Stimulated activated CD8-positive, alpha-beta memory T cell treated with anti-CD3 and anti-CD28 coated beads, Interleukin-2, amount 100 ng/mL, for 48 hours (primary cell): ENCODE measurements at places on chromosomes 3 and 15.

- DNase-seq, result no peak
These were observed 2.9 kb downstream of the IFT122 start for GRCh38 chr3:129442947-129443346.

- DNase-seq, result no peak
These were observed 21.8 kb downstream of the CD200 start for GRCh38 chr3:112354642-112355306.

DNA sequence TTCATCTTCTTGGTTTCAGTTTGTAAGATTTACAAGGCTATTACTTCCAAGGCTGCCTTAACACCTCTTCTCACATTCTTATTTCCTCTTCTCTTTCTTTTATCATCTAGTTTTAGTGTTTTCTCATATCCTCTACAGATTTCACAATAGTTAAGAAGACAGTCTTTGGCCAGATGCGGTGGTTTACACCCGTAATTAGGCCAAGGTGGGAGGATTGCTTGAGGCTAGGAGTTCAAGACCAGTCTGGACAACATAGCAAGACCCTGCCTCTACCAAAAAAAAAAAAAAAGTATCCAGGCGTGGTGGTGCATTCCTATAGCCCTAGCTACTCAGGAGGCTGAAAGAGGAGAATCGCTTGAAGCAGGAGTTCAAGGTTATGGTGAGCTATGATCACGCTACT lies 3.5 kb upstream of the ALDH1A2 start:
- DNase-seq, result no peak

- DNase-seq, result no peak
These were observed 4.8 kb upstream of the MAP6D1 start for GRCh38 chr3:183830187-183830586.

DNA sequence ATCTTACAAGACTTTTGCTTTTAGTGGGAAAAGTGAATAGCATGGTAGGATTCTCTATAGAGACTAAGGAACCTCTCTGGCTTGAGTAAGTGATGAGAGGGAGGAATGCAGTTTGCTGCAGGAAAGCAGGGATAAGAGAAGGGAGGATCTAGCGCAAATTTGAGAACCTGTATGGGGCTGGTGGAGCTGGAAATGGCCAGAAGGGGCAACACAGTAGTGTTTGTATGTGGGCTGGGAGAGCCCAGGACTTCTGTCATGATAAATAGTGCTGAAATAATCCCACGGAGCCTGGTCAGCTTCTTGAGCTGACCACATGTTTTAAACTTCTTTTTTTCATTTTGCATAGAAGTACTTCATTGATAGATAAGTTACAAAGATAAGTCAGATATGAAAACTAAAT lies 11.2 kb upstream of the SHC4 start:
- no peak for DNase-seq

- DNase-seq, result no peak
These were observed 29.6 kb upstream of the NFKBIZ start for GRCh38 chr3:101819649-101820206.

DNA sequence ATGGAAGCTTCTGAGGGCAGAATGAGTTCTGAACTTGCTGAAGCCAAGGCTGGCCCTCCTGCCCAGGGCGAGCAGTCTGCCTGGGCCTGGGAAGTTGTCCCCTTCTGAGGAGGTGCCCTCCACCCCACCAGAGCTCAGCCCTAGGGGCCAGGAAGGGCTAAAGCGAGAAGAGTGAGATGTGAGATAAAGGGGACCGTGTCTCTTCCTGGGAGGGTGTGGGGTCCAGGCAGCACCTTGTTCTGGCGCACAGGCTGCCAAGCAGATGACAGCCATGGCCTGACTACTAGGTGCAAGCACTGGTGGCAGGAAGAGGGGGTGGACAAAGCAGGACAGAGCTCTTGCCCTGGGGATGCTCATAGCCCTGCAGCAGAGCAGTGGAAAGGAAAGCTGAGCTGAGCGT lies 3.7 kb downstream of the PAK6 start:
- no peak for DNase-seq

DNA sequence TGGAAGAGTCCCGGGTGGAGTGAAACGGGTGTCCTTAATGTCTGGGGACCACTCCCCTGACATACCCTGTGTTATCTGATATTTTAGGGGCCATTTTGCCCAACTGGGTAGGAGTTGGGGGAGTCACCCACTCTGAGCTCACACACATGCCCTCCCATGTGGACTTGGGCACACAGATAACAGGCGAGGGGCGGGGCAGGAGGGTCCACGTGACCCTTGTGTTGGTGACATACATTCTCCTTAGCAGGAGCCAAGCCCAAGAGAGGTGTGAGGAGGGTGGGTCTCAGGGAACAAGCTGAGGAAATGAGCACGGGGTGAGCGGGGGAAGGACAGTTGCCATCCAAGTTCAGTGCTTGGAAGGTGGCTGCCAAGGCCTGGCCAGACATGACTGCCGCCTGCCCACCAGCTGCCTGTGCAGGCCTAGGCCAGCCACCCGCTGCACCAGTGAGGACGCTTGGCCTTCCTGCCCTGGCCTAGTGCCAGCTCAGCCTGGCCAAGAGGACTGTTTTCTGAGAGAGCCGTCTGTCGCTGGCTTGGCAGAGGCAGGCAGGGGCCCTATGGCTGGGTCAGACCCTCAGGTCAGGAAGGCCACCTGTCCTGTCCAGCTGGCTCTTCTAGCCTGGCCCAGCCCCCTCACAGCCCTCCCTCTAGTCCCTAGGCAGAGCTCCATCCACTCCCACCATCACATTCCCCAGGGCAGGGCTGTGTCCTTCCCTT lies 31.3 kb upstream of the TMEM115 start:
- no peak for DNase-seq

GRCh38 chr3:183085634-183086390 lies 13.5 kb downstream of the MCCC1 start:
- DNase-seq, result no peak

DNA sequence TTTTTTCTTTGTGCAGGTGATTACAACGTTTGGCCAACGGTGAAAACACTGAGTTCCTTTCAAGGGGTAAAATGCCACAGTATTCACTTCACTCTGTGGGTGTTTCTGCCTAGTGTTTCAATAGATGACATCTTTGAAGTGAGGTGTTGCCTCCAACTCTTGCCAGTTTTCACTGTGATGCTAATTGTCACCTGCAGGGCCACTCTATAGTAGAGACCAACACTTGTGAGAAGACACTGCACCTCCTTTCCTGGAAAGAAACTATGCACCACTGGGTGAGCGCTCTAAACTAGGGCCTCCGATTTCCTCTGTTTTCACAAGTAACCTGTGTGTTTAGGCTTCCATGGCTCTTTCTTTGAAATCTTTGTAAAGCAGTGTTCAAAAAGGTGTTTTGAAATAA lies 98.3 kb downstream of the THRB start:
- no peak for DNase-seq

GRCh38 chr3:125401402-125401801 lies 26.3 kb upstream of the ZNF148 start:
- no peak for DNase-seq

GRCh38 chr3:10546820-10547263 lies 41.5 kb upstream of the ATP2B2 start:
- DNase-seq, result no peak

DNA sequence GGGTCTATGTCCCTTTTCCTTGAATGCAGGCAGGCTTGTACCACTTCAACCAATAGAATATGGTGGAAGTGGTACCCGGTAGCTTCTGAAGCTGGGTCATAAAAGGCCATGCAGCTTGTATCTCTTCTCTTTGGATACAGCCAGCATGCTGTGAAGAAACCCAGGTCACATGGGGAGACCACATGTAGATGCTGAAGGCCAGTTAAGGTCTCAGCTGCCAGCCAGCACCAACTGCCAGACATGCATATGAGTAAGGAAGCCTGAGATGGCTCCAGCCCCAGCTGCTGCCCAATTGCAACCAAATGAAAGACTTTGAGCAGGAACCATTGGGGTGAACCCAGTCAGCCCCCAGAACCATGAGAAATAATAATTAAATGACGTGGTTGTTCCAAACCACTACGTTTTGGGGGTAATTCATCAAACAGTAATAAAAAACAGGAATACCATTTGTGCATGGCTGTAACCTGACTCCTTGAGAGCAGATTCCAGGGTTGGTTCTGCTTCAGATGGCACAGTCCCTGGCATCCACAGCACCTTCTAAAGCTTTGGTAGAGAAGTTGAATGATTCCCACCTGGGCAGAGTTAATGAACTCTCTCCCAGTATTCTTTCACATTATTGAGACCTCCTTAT lies 3.8 kb downstream of the RBP2 start:
- no peak for DNase-seq

DNA sequence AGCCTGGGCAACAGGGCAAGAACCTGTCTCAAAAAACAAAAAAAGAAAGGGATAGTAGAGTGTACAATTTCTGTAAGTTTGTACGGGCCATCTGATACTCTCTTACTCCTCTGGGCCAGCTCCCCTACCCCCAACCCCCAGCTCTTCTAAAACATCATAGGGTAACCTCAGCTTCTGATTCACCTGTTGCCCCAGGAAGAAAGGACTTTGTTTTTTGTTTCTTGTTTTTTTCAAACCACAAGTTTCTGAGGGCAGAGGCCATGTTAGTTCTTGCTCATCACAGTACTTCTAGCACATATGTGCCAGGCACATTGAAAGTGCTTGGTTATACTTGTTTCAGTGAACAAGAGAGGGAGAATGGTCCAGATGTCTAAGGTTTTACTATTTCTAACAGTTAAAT lies 20.2 kb downstream of the ATOSA start:
- DNase-seq, result no peak

GRCh38 chr15:91966194-91966552 lies 112.7 kb downstream of the SLCO3A1 start:
- no peak for DNase-seq

GRCh38 chr3:29282427-29283230 lies 1.8 kb downstream of the RBMS3 start:
- DNase-seq, result no peak

- DNase-seq, result no peak
These were observed 183.4 kb downstream of the SEMA6D start for GRCh38 chr15:47900751-47901150.

DNA sequence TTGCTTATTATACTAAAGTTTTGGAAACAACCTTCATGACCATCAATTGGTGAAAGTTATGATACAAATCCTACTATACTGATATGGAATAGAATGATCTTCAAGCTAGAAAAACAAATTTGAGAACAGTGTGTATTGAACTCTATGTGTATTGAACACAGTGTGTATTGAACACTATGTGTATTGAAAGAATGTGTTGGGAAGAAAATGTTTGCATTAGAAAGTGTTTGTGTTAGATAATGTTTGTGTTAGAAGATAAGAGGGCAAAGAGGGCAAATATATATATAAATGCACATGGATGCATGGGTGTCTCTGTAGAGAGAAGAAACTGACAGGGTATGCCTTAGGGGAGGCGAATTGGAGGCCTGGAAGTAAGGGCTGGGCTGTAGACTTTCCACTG lies 42.4 kb downstream of the PCCB start:
- no peak for DNase-seq

DNA sequence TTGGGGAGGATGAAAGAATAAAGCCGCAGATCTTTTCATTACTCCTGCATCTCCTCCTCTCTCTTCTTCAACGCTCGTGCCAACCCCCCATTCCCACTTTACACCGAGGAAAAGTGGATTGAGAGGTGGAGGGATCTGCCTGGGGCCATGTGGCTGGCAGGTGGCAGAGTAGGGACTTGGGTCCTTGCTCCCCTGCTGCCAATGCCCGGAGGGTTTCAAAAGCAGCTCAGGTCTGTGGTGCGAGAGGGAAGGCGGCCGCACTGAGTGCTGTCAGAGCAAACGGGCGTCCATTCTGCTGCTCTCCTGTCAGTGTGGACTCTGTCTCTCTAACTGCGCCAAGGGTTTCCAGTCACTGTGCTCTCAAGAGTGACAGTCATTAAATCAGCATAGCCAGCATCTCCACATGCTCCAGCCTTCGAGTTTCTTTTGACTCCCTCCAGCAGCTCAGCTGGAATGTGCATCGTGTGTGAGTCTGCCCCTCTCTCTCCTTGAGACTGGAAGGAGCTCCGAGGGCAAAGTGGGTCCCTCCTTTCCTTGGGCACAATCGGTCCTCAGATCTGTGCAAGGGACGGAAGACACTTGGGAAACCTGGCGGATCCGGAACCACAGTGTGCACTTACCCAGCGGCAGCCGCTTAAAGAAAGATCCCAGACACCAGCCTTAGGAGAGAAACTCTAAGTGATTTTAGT lies 68.6 kb downstream of the VGLL4 start:
- no peak for DNase-seq

GRCh38 chr3:177731644-177732268 lies 534.5 kb upstream of the TBL1XR1 start:
- DNase-seq, result no peak

DNA sequence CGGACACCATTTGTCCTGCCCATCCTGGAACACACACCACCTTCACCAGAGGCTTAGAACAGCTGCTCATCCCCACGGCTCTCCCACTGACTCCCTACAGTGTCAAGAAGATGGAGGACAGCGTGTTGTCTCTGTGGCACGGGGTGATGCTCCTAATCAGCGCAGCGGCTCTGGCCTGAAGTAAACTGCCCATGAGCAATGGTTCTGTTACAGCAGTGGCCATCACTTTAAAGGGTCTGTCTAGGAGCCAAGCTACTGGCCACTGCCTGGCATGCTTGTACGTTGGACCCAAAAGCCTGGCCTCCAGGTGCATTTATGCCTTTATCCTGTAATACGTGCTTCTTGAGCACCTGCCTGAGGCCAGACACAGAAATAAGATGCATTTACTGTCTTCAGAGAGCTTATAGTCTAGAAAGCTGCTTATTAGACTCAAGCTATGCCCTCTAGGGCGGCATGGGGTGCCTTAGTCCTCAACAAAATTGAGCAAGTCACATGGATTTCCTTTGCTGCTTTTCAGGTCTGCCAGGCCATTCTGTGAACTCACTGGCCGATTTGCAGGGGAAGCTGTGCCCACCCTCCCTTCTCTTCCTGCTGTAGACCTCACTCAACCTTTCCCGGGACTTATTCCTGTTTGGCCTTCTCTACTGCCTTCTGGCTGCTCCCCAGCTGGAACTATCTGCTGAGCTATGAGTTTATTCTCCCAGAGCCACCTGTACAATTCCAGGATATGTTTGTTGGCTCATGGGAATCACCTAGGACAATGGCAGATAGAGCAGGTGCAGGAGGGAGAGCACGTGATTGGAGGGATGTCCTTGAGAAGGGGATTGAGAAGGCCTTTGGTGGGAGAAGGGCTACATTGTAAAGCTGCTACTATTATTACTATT lies 51.9 kb downstream of the STARD5 start:
- DNase-seq, result no peak

GRCh38 chr3:122112754-122113153 lies 57.6 kb downstream of the CD86 start:
- no peak for DNase-seq

DNA sequence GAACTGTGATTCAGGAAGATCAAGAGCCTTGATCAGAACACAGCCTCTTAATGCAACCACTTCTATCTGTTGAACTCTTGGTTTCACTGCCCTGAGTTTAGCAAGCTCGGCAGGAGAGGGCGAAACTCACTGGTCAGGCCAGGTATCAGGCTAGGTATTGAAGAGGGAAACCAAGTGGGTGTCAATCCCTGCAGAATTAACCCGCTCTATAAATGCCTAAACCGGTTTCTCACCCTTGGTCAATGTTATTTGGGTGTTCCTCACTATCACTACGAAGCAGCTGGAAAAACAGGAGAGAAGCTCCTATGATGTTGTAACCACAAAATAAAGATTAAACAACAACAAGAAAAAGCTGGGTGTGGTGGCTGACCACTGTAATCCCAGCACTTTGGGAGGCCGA lies 23.9 kb downstream of the LIPH start:
- DNase-seq, result no peak

- DNase-seq, result no peak
These were observed 315.8 kb upstream of the CCDC54 start for GRCh38 chr3:107061466-107061865.

GRCh38 chr3:46903341-46904302 lies 26.1 kb downstream of the PTH1R start:
- no peak for DNase-seq

GRCh38 chr3:106367496-106367895 lies 498.7 kb upstream of the CBLB start:
- no peak for DNase-seq
